ENCODE measurements at places on chromosomes 7 and 10.

DNA sequence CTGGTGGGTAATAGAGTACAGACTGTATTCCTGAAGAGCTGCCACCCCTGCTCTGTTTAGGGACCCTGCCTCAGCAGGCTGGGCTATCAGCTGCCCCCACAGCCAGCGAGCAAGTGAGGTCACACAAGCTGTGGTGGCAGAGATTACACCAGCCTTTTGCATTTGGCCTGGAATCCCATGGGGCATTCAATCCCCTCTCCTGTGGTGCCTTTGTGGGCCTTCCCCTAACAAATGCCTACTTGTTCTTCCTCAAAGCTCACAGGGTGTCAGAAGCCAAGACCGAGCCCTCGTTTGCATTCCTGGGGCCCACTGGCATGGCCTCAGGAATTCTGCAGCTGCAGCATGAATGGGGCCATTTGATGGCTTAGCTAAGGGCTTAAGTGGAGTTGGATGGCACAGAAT, 212.7 kb upstream of the PHYHIPL start:
- peak; percentile 99 for DNase-seq

DNA sequence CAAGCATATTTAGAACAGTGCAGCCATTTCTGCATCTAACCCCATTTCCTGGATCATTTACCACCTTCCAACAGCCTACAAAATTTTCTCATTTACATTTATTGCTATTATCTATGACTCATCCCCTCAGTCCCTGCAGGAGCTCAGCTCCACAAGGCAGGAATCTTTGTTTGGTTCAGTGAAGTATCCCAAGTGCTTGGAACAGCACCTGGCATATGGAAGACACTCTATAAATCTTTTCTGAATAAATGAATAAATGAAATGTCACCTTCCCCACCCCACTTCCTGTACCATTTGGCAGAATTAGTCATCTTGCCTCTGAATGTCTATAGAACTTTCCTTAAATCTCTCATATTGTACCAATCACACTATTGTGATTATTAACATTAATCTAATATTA, 110.7 kb downstream of the HIP1 start:
- DNase-seq = no peak

- DNase-seq = no peak
These were observed 55.4 kb upstream of the MKRN1 start for GRCh38 chr7:140534743-140535142.

DNA sequence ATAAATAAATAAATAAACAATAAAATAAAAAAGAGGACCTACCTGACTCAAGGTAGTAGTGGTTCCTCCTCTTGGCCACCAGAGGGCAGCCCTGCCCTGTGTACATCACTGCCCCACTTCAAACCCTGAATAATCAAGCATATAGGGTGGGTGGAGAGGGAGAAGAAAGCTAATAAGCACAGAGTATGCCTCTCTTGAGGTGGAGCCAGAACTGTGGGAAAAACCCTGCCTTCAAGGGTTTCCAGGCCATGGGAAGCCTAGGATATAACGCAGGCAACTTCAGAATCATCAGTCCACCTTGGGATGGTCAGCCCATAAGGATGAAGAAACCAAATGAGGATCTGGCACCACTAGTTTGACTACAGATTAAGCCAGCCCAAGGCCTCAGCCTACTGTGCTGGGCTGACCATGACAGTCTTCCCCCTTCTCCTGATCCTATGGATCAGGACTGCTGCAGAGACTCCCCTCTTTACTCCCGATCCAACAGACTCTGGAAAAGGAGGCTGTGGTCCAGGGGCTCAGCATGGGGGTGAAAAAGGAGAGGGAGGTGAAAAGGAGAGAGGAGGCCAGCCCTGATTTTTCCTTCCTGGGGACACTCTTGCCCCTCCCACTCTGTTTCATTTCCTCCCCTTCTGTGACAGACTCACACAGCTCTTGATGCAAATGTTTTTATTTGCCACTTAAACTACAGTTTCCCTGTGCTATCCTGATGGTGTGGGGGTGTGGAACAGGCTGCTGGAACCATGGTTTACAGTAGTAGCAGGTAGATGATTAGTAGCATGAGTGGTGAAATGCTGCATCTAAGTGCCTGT, 10.1 kb downstream of the AVPI1 start:
- DNase-seq = peak; percentile 74

- peak; percentile 89 for DNase-seq
These were observed 36.6 kb downstream of the SRPK2 start for GRCh38 chr7:105352018-105352612.

DNA sequence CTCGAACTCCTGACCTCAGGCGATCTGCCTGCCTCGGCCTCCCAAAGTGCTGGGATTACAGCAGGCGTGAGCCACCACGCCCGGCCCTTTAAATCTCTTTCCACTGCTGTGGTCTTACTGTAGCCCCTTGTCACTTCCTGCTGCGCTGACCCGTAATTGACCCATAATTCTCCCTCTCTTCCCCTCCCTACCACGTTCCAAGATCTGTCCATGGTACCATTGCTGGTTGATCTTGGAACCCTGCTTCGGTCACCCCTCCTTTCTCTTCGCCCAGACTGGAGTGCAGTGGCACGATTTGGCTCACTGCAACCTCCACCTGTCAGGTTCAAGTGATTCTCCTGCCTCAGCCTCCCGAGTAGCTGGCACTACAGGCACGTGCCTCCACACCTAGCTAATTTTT, 6.5 kb downstream of the POR start:
- no peak for DNase-seq

- no peak for DNase-seq
These were observed 7.3 kb downstream of the IL2RA start for GRCh38 chr10:6054884-6055283.

GRCh38 chr7:129952653-129953560, at the start of gene UBE2H:
TSS of gene UBE2H (minus strand) at chr7:129952960. CDS start at chr7:129952555, 405 bp downstream.
- peak; percentile 96 for DNase-seq

DNA sequence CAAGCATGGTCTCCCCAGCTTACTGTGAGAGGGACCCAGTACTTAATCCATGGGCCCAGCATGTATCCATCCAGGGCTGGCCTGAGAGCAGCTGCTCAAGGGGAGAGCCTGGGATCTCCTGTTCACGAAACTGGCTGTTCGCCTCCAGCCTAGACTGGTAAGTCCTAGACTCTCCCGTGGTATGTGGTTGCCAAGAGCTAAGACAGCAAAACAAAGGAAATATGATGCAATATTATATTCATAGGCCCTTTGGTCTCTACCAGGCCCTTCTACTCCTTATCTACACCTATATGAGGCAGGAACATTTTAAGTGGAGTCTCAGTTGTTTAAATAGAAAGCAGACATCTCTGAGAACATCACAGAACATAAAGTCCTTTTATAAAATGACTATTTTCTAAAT, 28.9 kb upstream of the STK17A start:
- no peak for DNase-seq

DNA sequence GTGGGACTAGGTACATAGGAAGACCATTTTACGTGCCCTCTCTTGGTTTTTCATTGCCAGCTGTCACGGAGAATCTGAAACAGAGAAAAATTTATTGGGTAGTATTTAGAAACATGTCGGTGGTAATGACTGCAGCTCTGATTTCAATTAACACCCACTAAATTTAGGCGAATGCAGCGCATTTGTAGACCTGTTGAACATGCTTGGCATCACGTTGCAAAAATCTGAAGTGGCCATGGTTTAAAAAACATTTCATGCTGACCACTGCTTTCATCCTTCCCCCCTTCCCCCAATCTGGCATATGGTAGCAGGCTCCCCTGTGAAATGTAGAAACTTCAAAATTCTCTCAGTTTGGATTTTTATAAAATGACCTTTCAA, 34.0 kb downstream of the LRMDA start:
- no peak for DNase-seq

GRCh38 chr7:47693216-47693615, 111.3 kb upstream of the TNS3 start:
- DNase-seq = no peak

Data from Ammon's horn (tissue), 1 donor.